ENCODE measurements at places on chromosomes 3 and 15.

GRCh38 chr3:1910322-1910721, 188.3 kb upstream of the CNTN4 start:
- DNase-seq, result no peak

DNA sequence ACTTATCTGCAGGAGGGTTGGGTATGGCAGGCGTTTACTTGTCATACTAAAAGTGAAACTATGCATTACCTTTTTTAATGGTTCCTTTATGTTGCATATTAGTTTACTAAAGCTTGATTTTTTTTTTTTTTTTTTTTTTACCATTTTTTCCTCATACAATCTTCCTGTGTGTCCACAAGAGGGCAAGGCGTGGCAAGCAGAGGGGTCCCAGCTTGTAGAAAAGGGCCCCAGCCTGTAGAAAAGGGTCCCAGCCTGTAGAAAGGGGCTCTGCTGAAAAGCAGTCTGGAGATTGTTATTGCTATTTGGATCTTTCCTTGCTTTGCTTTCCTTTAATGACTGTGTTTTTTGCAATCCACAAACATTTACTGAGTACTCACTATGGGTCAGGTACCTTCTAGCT, 21.9 kb downstream of the MKRN2 start:
- DNase-seq, result no peak

DNA sequence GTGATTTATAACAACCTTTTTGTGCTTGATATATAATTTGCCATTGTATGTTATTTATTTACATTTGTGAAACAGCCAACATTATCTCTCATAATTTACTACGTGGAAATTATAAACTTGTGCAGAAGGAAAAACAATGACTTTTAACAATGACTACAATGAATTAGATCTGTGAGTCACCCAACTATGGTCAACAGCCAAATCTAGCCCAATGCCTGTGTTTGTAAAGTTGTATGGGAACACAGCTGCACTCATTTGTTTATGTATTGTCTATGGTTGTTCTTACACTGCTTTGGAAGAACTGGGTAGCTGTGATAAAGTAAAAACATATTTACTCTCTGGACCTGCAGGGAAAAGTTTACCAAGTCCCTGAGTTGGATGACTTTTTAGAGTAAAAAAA, 110.4 kb downstream of the OTOL1 start:
- DNase-seq, result no peak

- no peak for DNase-seq
These were observed 184.0 kb upstream of the CNTN6 start for GRCh38 chr3:908839-909238.
